ENCODE measurements at places on chromosomes 6 and 20. TPM values are rescaled to one million over a fixed set of nuclear protein-coding genes. Genes with fewer than 3 reads are reported as not detected.

The CGA gene
- polyA plus RNA-seq, result not detected

The ARMH2 gene
- polyA plus RNA-seq, result not detected

The GABRR1 gene
- not detected for polyA plus RNA-seq

The C4A gene
- 25.3 TPM for polyA plus RNA-seq

The ZSCAN23 gene
- 2.4 TPM for polyA plus RNA-seq

The VSX1 gene
- polyA plus RNA-seq, result 0.56 TPM

The GNAS gene
- polyA plus RNA-seq, result 3,328 TPM

The TNF gene
- polyA plus RNA-seq, result not detected

The POPDC3 gene
- polyA plus RNA-seq, result 8.0 TPM

The BPI gene
- 0.61 TPM for polyA plus RNA-seq

The SAPCD1 gene
- 1.1 TPM for polyA plus RNA-seq

The TXLNB gene
- 1.8 TPM for polyA plus RNA-seq

The TRIM31 gene
- polyA plus RNA-seq, result not detected

The SYNE1 gene
- polyA plus RNA-seq, result 18.3 TPM

The SLC35D3 gene
- polyA plus RNA-seq, result 6.1 TPM

The DPPA5 gene
- polyA plus RNA-seq, result not detected

The SEMG1 gene
- not detected for polyA plus RNA-seq

The ENTPD6 gene
- 56.9 TPM for polyA plus RNA-seq

The BTN3A1 gene
- polyA plus RNA-seq, result 7.7 TPM

The OR2H2 gene
- polyA plus RNA-seq, result not detected

The SASH1 gene
- 11.3 TPM for polyA plus RNA-seq

The SYNDIG1 gene
- 19.3 TPM for polyA plus RNA-seq

The BPIFB1 gene
- polyA plus RNA-seq, result not detected

The FNDC11 gene
- 8.0 TPM for polyA plus RNA-seq
